8988T (cell line): ENCODE measurements at places on chromosomes 4 and X.

DNA sequence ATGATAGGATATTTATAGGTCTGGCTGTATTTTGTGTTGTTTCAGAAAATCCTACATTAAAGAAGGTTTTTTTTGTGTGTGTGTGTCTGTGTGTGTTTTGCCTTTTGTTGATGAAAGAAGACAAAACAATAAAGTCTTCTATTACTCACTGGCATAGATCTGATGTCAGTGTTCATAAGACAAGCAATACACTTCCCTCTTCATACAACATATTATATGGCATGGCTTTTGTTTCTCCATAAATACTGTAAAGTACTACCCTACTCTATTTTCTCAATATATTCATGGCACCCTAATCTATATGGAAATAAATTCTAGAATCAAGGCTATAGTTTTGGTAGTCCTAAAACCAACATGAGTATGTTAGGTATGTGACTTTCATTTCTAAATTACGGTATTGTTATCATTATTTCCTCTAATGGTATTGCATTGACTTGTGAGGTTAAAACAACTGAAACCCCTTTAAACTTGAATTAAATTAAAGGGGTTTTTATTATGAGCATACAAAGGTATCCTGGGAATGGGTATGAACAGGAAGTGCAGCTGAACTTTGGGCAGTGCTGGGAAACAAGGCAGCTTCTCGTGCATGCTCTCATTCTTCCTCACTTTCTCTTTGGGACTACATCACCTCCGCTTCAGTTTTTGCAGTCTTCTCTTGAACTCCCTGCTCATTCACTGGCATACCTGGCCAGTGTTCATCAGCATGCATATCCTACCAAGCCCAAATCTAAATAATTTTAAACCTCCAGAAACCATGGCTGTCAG lies 70.5 kb upstream of the PRSS48 start:
- no peak for DNase-seq

DNA sequence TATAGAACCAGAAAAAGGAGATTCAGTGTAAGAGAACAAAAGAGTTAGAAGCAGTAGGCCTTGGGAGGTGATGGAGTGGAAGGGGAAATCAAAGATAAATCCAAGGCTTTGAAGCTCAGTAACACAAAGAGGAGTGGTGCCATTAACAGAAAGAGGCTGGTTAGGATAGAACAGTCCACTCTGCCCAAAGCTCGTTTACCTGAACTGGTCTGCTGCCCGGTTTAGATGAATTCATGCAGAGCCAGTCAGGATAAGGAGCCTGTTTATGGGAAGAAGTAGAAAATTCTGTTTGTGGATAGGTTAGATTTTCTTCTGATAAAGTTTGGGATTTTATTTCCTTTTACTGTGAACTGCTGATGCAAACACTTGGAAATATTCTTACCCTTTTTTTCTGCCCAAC lies 80.6 kb downstream of the HMGB2 start:
- no peak for DNase-seq

DNA sequence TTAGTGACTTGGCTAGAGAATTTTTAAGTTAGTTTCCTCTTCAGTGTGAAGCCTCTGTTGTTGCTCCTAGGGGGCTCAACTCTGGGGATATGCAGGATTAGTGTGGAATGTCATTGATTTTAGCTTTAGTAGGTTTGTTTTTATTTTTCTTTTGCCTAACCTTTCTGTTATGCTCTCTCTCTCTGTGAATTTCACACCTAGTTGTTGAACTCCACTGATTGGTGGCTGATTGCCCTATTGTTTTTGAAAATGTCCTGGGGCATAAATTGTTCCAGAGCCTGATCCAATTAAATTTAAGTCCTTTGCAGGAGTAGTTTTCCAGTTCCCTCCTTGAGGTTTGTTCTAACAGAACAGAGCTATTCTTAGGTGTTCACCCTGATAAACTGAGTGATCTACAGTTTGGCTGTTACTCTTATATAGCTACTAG lies 393.3 kb upstream of the CTSO start:
- DNase-seq, result no peak

DNA sequence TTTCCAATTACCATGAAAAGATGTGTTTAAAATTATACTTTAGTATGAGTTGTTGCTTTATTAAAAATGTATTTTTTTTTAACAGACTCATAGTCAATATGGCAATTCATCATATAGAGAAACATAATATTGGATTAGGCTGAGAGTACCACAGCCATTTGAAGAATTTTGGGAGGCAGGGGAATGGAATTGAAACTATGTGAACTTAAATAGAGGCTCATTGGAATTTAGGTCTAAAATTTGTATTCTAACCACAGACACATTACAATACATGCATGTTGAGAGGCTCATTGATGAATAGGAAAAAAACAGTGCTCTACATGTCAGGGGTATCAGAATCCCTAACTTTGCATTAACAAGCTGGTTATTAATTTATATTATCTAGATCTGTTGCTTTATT lies 269.6 kb downstream of the DKK2 start:
- no peak for DNase-seq

DNA sequence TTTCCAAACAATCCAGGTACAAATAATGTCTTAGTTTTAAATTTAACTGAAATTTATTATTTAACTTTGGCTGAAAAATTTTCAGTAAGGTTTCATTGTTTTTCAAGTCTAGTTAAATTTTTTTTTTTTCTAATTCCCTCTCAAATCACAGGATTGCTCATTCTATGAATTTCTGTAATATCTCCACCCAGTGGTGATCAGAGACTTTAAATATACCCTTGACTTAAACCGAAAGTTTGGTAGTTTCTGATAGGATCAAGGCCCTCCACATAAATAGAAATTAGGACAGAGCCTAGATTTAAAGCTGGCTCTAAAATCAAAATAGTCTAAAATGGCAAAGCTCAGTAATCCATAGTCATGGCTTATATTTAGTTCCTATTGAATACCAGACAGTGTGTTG lies 175.4 kb downstream of the TBCK start:
- DNase-seq, result no peak

GRCh38 chr4:7558436-7558835 lies 123.7 kb upstream of the PSAPL1 start:
- DNase-seq, result no peak

- no peak for DNase-seq
Measured at GRCh38 chrX:68018248-68019203, 414.8 kb downstream of the OPHN1 start.
